Lower leg skin (tissue), 4 donors: ENCODE measurements at places on chromosomes 16 and 17.

GRCh38 chr16:55222486-55222885, 101.5 kb upstream of the IRX6 start:
- no peak for DNase-seq

DNA sequence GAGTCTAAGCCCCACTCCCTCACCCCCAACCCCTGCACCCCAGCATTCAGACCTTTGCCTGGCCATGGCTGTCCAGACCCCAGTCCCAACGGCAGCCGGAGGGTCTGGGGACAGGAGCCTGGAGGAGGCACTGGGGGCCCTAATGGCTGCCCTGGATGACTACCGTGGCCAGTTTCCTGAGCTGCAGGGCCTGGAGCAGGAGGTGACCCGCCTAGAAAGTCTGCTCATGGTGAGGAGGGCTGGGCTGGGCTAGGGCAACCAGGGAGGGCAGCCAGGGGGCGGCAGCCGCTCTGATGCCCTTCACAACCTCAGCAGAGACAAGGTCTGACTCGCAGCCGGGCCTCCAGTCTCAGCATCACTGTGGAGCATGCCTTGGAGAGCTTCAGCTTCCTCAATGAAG, 14.4 kb downstream of the RIPOR1 start:
- no peak for DNase-seq

GRCh38 chr17:17298108-17298507, 5.1 kb upstream of the NT5M start:
- DNase-seq, result no peak

GRCh38 chr17:29707212-29707571, 84.5 kb upstream of the CORO6 start:
- no peak for DNase-seq

GRCh38 chr16:84454611-84455010, 49.8 kb downstream of the MEAK7 start:
- no peak for DNase-seq

DNA sequence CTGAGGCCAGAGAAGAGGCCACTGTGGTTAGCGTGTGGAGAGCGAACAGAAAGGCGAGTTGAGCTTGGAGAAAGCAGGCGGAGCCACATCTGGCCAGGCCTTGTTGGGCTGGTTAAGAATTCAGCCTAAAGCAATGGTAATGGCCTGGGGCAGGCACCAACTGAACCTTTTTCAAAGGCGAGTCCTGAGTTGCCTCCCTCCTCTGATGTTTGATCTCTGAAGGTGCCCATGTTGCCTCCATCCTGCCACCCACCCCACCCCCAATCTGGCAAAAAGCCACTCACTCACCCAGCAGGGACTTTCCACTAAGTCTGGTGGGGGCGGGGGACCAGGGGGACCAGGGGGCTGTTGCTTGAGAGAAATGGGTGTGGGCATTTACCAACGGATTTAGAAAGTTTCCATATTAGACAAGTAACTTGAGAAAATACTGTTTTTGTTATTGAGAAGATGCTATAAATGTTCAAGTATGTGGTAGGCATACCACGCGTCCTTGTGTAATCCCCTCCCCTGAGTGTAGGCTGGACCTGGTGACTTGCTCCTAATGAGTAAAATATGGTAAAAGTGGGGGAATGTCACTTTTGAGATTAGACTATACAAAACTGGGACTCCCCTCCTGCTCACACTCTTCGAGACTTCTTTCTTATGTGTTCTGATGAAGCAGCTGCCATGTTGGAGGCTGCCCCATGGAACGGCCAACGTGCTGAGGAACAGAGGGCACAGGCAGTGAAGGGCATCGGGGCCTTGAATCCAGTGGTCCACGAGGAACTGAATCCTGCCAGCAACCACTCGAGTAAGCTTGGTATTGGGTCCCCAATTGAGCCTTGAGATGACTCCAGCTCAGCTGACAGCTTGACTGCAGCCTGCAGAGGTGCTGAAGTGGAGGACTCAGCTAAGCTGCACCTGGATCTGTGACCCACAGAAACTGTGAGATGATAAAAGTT, 29.9 kb upstream of the TNS4 start:
- DNase-seq, result no peak

DNA sequence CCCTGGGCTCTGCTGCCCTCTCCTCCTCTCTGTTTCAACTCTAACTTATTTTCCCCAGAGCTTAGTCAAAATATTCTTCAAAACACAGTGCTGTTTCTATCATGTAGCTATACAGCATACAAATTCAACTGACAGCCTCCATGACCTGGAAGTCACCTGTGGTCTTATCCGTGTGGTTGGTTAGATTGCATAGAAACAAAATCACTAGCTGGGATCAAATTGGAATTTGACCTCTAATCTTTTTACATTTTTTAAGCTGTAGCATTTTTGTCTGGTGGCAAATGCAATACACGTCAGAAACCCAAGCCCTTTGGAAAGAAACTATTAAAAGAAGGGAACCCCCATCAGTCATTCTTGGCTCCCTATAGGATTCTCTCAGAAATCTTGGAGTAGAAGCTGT, 57.3 kb downstream of the ABCC12 start:
- DNase-seq, result no peak
